Kidney epithelial cell (primary cell): ENCODE measurements at places on chromosomes 13 and 19. TPM values are rescaled to one million over a fixed set of nuclear protein-coding genes. Genes with fewer than 3 reads are reported as not detected.
A peak's percentile ranks its signal among the peaks of the same experiment; 100 is the strongest.

The ZNF285 gene
- 3.8 and 5.1 TPM in 2 replicates for total RNA-seq

The SLC17A7 gene
- total RNA-seq: 0.07 TPM in 1 of 2 replicates, not detected in the other

DNA sequence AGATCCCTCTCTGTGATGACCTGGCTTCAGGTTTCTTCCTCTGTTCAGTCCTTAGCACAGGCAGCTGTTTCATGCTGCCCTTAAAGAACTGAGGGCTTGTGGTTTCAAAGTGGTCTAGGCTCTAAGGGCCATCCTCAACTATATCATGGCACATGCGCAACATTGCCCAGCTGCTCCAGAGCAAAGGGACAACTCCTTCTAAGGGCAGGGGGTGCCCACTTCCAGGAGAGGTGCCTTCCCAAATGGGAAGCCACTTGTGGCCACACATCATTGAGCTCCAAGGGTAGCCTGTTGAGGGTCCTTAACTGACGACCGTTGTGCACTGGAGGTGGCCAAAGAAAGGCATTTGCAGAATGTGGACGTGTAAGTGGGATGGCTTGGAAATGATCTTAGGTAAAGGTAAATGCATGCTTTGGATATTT lies 7.3 kb downstream of the GPR183 start:
- DNase-seq: no peak

- DNase-seq: no peak
These were observed 90.6 kb downstream of the PCDH9 start for GRCh38 chr13:67139551-67139950.

- DNase-seq: no peak
These were observed 1.1 kb downstream of the SHISA2 start for GRCh38 chr13:26050568-26051230.

GRCh38 chr13:111219280-111219679 lies 101.2 kb upstream of the TEX29 start:
- peak; percentile 31 for DNase-seq

- DNase-seq: no peak
These were observed 8.1 kb upstream of the SDHAF1 start for GRCh38 chr19:35986664-35987570.

DNA sequence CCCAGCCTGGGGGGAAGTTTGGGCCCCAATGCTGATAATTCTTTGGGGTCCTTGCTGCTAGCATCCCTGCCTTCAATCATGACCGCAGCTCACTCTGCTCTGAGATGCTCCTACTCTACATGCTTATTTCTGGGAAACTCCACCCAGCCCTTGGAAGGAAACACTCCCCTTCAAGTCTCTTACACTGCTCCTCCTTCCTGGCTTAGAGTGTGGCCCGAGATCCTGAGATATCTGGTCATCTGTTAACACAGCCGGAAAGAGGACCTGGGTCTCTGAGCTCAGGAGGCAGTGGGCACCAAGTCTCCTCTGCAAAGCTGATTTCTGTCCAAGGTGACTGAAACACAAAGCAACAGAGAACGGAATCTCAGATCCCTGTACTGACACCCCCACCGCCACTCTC lies 33.0 kb downstream of the CYP4F2 start:
- DNase-seq: no peak

DNA sequence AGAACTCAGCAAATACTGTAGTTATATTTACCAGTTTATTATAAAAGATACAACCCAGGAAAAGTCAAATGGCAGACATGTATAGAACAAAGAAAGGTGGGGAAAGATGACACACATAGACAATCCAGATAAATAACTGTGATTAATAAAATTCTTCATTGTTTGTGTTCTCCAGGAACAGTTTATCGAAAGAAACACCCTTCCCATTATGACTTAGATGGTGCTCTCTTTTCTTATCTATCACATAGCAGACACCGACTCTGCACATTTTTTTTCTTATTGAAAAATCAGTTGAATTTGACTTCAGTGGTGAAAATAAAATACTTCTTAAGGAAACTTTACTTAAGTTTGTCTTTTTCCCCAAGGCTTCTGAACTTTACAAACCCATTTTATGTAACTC lies 6.2 kb downstream of the ZNF708 start:
- DNase-seq: no peak

DNA sequence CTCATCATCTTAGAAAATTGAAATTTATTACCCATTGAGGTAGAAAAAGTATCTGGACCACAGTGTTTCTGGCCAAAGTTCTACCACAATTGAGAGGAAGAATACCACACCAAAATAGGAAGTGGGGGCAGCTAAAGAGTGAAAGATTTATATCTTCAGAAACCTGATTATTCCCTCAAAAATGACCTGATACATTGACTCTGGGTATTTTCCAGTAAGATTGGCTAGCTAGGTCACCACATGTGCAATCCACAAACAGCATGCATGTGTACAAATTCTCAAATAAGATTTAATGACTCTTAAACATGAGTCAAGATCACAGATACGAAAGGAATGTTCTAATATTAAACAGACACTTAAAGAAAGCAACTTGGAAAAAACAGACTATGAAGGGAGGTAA lies 1516.2 kb upstream of the PCDH20 start:
- no peak for DNase-seq
